MM.1S (cell line): ENCODE measurements at places on chromosomes 16 and 17.

GRCh38 chr17:45149037-45149668 lies 878 bp downstream of the HEXIM1 start:
- no peaks in the 10 kb centered on the region for H3K27me3 ChIP-seq
- peaks cover 13% of the 10 kb centered on the region for H3K4me1 ChIP-seq
- H3K36me3 ChIP-seq = no peaks in the 10 kb centered on the region

- H3K27ac ChIP-seq = peak overlapping the region; percentile 28; the same call in 1 of the 2 replicates
- peak overlapping the region; percentile 92 for H3K4me3 ChIP-seq
- no peaks in the 10 kb centered on the region for H3K36me3 ChIP-seq
- H3K27me3 ChIP-seq = no peaks in the 10 kb centered on the region
- peaks cover 15% of the 10 kb centered on the region for H3K4me1 ChIP-seq
These were observed 397 bp downstream of the RIPOR1 start for GRCh38 chr16:67528870-67529581.

DNA sequence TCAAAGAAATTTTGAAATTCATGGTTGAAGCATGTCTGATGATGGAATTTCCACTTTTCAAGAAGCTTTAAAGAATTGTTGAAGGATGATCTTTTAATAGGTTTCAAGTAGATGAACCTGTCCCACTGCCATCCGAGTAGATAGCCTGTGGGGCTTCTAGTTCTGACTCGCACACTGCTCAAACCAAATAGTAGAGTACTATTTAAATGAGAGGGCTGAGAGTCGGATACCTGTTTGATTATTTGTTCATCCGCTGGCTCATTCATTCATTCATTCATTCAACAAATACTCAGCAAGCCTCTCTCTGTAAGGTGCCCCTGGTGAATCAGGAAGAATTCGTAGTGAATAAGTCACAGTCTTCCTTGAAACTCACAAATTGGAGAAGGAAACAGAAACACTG lies 108.2 kb upstream of the IRX5 start:
- H3K4me1 ChIP-seq = no peaks in the 10 kb centered on the region
- H3K36me3 ChIP-seq = no peaks in the 10 kb centered on the region
- DNase-seq = no peak
- no peak overlapping the region for H3K27ac ChIP-seq

GRCh38 chr17:7146115-7146514 lies 31.5 kb upstream of the ASGR2 start:
- H3K27me3 ChIP-seq = peaks cover 72% of the 10 kb centered on the region
- no peaks in the 10 kb centered on the region for H3K36me3 ChIP-seq
- H3K27ac ChIP-seq = no peak overlapping the region

DNA sequence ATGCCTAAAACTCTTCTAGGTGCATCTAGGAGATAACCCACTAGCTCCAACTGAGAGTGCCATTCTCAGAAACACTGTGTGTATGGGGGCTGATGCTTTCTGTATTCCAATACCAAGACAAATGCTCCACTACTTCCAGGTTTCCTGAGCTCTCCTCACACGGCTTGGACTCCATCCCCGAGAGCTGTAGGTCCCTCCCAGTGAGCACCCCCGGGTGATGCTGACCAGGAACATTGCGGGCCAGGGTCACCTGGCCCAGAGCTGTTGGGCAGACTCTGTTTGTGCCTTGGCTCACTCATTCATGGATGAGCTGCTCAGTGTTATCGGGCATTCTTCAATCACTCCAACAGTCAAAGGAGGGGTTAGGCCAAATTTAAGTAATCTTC lies 7.0 kb downstream of the CUEDC1 start:
- peaks cover 43% of the 10 kb centered on the region for H3K27me3 ChIP-seq
- no peak overlapping the region for H3K4me3 ChIP-seq
- H3K27ac ChIP-seq = no peak overlapping the region
- H3K36me3 ChIP-seq = no peaks in the 10 kb centered on the region

GRCh38 chr16:80923356-80923755 lies 83.3 kb downstream of the CMC2 start:
- no peaks in the 10 kb centered on the region for H3K27me3 ChIP-seq
- no peak for DNase-seq
- no peak overlapping the region for H3K4me3 ChIP-seq
- no peaks in the 10 kb centered on the region for H3K4me1 ChIP-seq
- H3K36me3 ChIP-seq = no peaks in the 10 kb centered on the region

DNA sequence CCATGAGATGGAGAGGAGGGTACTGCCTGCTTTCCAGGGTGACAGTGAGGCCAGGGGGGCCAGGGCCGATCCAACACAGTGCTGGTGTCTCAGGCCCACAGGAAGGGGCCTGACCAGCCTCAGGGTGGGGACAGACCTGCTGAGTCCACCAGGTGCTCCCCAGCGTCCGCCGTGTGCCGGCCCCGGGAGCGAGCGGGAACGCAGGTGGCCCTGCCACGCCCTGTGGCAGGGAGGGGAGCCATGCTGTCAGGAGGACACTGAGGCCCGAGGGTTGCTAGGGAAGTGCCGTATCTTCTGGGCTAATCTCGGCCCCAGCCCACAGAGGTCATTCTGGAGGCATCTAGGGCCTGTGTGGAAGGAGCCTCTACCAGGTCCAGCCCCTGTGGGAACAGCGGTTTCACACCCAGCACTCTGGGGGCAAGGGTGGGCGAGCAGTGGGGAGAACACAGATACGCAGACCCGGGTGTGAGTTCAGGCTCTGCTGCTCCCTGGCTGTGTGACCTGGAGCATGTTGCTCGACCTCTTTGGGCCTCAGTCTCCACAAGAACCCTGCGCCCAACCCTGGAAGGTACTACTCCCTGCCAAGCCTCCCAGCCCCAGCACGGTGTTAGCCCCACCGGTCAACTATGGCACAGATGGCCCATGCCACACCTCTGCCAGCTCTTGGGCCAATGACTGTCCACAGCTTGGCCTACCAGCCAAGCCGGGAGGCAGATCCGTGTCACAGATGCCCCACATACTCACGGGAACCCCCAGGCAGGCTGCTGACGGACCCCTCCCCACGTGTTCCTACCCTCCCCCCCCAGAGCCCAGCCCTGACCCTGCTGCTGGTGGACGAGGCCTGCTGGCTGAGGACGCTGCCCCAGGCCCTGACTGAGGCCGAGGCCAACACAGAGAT lies 43.9 kb upstream of the ZC3H18 start:
- DNase-seq = no peak
- no peak overlapping the region for H3K4me3 ChIP-seq
- no peaks in the 10 kb centered on the region for H3K27me3 ChIP-seq
- no peaks in the 10 kb centered on the region for H3K36me3 ChIP-seq
- H3K4me1 ChIP-seq = no peaks in the 10 kb centered on the region
- H3K27ac ChIP-seq = no peak overlapping the region

GRCh38 chr17:60388742-60389141 lies 3.2 kb downstream of the USP32 start:
- H3K27ac ChIP-seq = no peak overlapping the region
- DNase-seq = no peak
- H3K4me3 ChIP-seq = no peak overlapping the region
- no peaks in the 10 kb centered on the region for H3K4me1 ChIP-seq
- H3K36me3 ChIP-seq = no peaks in the 10 kb centered on the region

DNA sequence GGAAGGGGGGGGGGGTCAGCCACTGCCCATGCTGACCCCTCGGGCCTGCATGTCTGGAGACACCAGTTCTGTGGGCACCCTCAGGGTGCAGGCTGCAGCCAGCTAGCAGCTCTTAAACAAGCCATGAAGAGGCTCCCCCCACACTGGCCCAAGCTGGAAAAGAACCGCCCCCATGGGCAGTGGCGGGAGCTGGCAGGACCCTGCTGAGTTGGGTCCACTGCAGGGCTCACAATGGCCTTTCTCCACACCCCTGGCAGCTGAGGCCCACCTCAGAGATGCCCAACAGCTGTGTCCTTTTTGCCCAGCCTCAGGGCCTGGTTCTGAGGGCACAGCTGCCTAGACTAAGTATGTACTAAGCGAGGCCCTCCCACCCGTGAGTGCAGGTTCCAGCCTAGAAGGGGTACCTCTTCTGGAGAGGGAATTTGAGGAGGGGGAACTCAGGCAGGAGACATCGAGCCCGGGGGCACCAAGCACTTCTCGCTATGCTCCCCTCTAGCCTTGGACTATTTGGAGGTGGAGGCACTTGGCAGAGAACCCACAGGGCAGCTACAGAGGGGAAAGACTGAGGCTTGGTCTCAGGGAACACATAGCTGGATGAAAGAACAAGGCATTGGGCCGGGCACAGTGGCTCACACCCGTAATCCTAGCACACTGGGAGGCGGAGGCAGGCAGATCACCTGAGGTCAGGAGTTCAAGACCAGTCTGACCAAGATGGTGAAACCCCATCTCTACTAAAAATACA lies 3.2 kb downstream of the THRA start:
- peaks cover 14% of the 10 kb centered on the region for H3K27me3 ChIP-seq
- peaks cover 26% of the 10 kb centered on the region for H3K4me1 ChIP-seq
- DNase-seq = no peak
- H3K36me3 ChIP-seq = no peaks in the 10 kb centered on the region
- H3K27ac ChIP-seq = no peak overlapping the region

DNA sequence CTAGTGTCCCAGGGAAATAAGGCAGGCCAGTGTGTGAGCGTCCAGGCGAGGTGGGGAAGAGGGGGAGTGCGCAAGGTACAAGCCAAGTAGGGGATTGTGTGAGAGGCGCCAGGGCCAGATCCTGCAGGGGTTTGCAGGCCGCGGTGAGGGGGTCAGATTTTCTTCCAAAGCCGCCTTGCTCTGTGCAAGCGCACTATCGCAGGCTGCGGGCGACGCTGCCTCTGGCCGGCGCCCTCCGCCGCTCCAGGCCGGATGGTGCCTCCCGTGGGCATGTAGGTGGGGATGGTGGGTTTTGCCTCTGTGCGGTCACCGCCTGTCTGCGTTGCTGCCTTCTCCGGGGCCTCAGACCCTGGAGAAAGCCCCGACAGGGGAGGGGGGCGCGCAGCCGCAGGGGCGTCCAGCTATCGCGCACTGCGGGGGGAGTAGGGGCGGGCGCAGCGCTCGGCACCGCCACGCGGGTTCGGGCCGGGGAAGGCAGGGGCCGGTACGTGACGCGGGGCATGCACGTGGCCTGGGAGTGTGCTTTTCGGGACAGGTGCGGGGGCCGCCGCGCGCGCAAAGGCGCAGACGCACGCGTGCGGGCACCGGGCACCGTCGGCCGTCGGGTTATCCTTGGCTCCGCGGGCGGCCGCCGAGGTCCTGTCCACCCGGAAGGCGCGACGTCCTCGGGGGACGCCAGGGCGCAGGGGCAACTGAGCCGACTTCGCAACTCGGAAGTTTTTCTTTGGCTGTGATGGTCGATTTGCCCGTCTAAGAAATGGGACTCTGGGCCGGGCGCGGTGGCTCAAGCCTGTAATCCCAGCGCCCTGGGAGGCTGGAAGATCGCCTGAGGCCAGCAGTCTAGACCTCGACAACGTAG lies 1.1 kb upstream of the HAPSTR1 start:
- H3K36me3 ChIP-seq = peaks cover 7% of the 10 kb centered on the region; the same call in 1 of the 2 replicates
- peak overlapping the region; percentile 84 for H3K4me3 ChIP-seq
- peaks cover 15% of the 10 kb centered on the region for H3K4me1 ChIP-seq
- H3K27me3 ChIP-seq = no peaks in the 10 kb centered on the region
- peak; percentile 44 for DNase-seq
- H3K27ac ChIP-seq = peak overlapping the region; percentile 57; the same call in 1 of the 2 replicates

GRCh38 chr17:39240631-39241030 lies 14.9 kb upstream of the STAC2 start:
- no peak overlapping the region for H3K4me3 ChIP-seq
- no peak for DNase-seq
- no peaks in the 10 kb centered on the region for H3K27me3 ChIP-seq

DNA sequence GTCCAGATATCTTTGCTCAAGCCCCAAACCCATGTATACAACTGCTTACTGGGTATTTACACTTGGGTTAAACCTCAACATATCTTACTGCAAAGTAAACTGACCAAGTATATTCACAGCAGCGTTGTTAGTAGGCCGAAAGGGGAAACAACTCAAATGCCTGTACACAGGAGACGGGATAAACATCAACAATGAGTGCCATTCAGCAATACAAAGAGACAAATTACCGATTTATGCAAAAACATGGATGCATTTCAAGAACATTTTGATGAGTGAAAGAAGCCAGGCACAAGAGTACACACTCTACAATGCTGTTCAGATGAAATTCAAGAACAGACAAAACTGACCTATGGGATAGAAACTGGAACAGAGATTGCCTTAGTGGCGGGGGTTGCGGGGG lies 136.3 kb upstream of the CACNG3 start:
- H3K27me3 ChIP-seq = no peaks in the 10 kb centered on the region
- no peaks in the 10 kb centered on the region for H3K4me1 ChIP-seq
- H3K27ac ChIP-seq = no peak overlapping the region
- no peak for DNase-seq
- no peak overlapping the region for H3K4me3 ChIP-seq

DNA sequence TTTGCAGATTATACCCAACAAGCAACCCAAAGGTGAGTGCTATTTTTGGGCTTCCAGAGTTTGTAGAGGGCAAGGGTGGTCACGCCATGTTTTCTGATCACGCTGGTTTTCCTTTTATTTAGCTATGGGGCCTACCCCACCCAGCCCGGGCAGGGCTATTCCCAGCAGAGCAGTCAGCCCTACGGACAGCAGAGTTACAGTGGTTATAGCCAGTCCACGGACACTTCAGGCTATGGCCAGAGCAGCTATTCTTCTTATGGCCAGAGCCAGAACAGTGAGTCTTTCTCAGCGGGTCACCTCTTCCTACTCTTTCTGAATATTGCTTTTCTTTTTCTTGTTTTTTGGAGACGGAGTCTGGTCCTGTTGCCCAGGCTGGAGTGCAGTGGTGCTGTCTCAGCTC lies 2.5 kb downstream of the FUS start:
- DNase-seq = no peak
- peaks cover 30% of the 10 kb centered on the region for H3K36me3 ChIP-seq
- peaks cover 16% of the 10 kb centered on the region for H3K4me1 ChIP-seq
- H3K27ac ChIP-seq = no peak overlapping the region

DNA sequence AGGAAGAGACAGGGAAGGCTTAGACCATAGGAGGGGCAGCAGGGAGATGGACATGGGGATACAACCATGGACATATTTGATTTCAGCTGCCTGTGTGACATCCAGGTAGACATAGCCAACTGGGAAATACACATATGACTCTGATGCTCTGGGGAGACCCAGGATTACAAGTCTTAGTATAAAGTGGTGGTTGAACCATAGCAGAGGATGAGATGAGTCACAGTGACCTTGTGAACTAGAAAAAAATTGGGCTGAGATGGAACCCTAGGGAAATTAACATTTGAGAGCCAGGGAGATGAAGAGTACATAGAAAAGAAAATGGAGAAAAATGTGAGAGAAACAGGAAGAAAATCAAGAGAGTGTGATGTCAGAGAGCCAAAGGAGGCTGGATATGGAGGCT lies 10.2 kb downstream of the MARCHF10 start:
- no peak overlapping the region for H3K4me3 ChIP-seq
- H3K27me3 ChIP-seq = no peaks in the 10 kb centered on the region
- no peaks in the 10 kb centered on the region for H3K4me1 ChIP-seq
- DNase-seq = no peak
- no peak overlapping the region for H3K27ac ChIP-seq

- H3K4me3 ChIP-seq = no peak overlapping the region
- DNase-seq = no peak
- no peak overlapping the region for H3K27ac ChIP-seq
- no peaks in the 10 kb centered on the region for H3K4me1 ChIP-seq
- H3K36me3 ChIP-seq = no peaks in the 10 kb centered on the region
- no peaks in the 10 kb centered on the region for H3K27me3 ChIP-seq
These were observed 131.9 kb downstream of the MAF start for GRCh38 chr16:79468631-79469030.

GRCh38 chr17:14214271-14214670 lies 22.4 kb downstream of the CDRT15 start:
- H3K27me3 ChIP-seq = no peaks in the 10 kb centered on the region
- no peak for DNase-seq
- no peaks in the 10 kb centered on the region for H3K4me1 ChIP-seq
- H3K27ac ChIP-seq = no peak overlapping the region
